ENCODE measurements at places on chromosomes 7 and 10.

GRCh38 chr7:10888861-10889260 lies 84.8 kb upstream of the PHF14 start:
- DNase-seq: no peak

DNA sequence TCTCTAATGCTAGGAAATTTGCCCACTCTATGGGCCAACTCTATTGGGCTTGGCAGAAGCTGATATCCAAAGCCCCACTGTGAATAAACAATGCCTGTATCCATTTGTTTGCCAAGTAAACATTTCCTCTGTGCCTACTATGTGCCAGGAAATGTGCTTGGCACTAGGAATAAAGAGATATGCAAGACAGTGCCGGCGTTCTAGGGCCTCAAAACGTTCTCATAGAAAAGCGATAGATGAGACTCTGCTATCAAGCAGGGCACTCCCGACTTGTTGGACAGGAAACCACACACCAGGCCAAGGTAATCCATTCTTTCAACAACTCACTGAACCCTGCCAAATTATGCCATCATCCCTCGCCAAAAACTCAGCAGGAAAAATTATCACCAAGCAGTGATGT lies 196.7 kb downstream of the IPMK start:
- no peak for DNase-seq

GRCh38 chr10:125859128-125859817 lies 21.8 kb downstream of the DHX32 start:
- no peak for DNase-seq

DNA sequence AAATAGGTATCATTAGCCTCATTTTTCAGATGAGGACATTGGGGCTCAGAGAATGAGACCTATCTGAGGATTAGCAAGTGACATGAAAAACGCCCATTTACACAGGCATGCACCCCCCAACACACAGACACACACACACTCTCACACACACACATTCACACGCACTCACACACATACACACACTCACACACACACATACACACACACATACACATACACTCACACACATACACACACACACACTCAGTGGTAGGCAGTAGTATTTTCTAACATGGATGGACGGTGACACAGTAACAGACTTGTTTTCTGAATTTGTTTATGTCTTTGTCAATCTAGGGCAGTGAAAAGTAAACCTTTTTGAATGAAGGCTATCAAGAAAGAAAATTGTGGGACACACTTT lies 21.3 kb downstream of the DGKI start:
- no peak for DNase-seq

- DNase-seq: no peak
Measured at GRCh38 chr7:19958309-19958896, 185.0 kb upstream of the TMEM196 start.

- DNase-seq: no peak
Measured at GRCh38 chr7:18399436-18400235, 95.9 kb upstream of the HDAC9 start.

GRCh38 chr10:83574770-83575169 lies 564.5 kb upstream of the GHITM start:
- DNase-seq: no peak

- no peak for DNase-seq
Measured at GRCh38 chr10:74238031-74238431, 87.0 kb downstream of the ADK start.
